Gastroesophageal sphincter (tissue), 4 donors: ENCODE measurements at places on chromosomes 11 and 22. TPM values are rescaled to one million over a fixed set of nuclear protein-coding genes. Genes with fewer than 3 reads are reported as not detected.
A peak's percentile ranks its signal among the peaks of the same experiment; 100 is the strongest.

- no peaks in the 10 kb centered on the region for H3K27me3 ChIP-seq
- H3K36me3 ChIP-seq: no peaks in the 10 kb centered on the region
- H3K4me3 ChIP-seq: no peak overlapping the region
- no peak overlapping the region for H3K27ac ChIP-seq
- H3K4me1 ChIP-seq: no peaks in the 10 kb centered on the region
Observed at GRCh38 chr11:104043678-104044239, 7.3 kb downstream of the DDI1 start.

- no peak for ATAC-seq
- peaks cover 10% of the 10 kb centered on the region for H3K4me1 ChIP-seq
- H3K27me3 ChIP-seq: peaks cover 8% of the 10 kb centered on the region
- H3K27ac ChIP-seq: no peak overlapping the region
- no peaks in the 10 kb centered on the region for H3K36me3 ChIP-seq
- H3K4me3 ChIP-seq: no peak overlapping the region
Observed at GRCh38 chr11:1916132-1916985, 3.1 kb upstream of the TNNT3 start.

- no peaks in the 10 kb centered on the region for H3K36me3 ChIP-seq
- peaks cover 27% of the 10 kb centered on the region for H3K4me1 ChIP-seq
- H3K27ac ChIP-seq: no peak overlapping the region
Observed at GRCh38 chr11:121665206-121665838, 212.6 kb upstream of the SORL1-AS1 start.

The OR4A16 gene
- total RNA-seq: not detected

The CCDC134 gene
- 4.0 TPM for total RNA-seq

DNA sequence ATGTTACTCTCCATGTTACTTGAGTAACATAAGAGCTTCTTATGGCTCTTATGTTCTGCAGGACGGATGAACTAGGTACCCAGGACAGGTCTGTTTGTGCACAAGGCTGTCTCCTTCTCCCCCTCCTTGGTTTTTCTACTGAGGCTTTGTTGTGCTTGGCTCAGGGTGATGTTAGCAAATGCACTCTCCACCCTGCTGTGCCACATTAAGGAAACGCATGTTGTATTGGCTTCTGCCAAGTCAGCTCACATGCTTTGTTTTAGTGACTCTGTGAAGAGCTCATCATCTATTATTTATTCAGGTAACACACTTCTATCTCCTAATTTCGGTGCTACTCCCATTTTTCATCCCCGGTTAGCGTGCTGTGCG lies 108.3 kb downstream of the PTPRJ start:
- H3K36me3 ChIP-seq: no peaks in the 10 kb centered on the region
- H3K27me3 ChIP-seq: peaks cover 13% of the 10 kb centered on the region
- no peak overlapping the region for H3K27ac ChIP-seq
- no peaks in the 10 kb centered on the region for H3K4me1 ChIP-seq

The OR8D2 gene
- total RNA-seq: not detected

DNA sequence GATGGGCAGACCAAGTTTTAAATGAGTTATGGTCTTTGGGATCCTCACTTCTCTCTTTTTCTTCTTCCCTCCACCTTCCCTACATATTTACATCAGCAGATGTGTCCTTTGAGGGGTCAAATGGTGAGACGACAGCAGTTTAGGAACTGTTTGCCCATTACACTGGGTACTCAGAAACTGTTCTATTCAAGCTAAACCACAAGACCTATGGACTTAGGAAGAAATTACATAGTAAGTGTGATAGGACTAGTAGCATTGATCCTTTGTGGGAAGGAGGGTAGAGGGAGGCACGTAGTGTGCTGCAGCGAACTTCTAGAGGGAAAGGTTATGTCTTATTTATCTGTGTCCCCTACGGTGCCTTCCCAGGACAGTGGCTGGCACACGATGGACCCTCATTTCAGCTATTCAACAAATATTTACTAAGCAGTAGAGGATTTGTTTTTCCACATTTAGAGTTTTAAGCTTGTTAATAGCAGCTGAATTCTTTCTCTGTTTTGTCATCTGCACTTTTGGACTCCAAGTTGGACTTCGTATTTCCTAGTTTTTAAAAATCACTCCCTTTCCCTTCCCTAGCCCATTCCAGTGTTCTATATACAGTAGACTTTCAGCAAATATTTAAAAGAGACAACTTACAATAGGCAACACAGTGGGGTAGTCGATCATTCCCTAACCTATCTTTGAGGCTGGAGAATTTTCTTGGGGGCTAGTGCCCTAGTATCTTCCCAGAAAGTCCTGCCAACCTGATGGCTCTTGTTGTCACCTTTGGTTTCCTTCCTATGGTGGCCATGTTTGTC lies 13.9 kb downstream of the FZD4 start:
- H3K36me3 ChIP-seq: peaks cover 9% of the 10 kb centered on the region
- no peak for ATAC-seq
- peaks cover 26% of the 10 kb centered on the region for H3K4me1 ChIP-seq
- no peaks in the 10 kb centered on the region for H3K27me3 ChIP-seq

DNA sequence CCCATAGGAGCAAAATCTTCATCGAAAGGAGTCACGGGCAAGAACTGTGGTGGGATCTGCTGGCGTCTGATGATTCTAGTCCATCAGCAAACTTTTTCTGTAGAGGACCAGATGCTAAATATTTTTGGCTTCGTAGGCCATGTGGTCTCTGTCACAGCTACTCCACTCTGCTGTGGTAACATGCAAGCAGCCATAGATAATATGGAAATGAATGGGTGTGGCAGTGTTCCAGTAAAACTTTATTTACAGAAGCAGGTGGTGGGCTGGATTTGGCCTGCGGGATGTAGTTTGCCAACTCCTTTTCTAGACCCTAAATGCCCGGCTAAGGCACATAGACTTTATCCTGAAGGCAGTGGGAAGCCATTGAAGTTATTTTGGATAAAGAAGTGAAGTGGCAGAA lies 32.9 kb downstream of the BMAL1 start:
- H3K27me3 ChIP-seq: no peaks in the 10 kb centered on the region
- H3K27ac ChIP-seq: no peak overlapping the region
- no peaks in the 10 kb centered on the region for H3K4me1 ChIP-seq
- ATAC-seq: no peak

DNA sequence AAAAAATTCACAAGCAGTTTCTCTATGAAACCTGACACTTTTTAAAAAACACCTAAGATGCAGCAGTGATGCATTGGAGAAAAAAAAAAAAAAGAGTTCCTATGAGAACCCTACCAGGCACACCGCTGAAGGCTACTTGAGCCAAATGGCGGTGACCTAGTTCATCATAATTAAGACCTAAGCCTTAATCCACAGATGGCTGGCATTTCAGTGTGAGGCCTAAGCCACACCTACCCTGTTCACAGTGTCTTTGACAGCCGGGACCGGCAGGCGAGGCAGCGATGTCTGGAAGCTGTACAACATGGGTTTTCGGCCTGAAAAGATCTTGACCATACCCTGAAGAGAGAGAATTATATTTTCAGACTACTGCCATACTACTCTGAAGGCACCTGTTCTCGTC lies 38.0 kb downstream of the CPT1A start:
- no peak for ATAC-seq
- H3K4me3 ChIP-seq: no peak overlapping the region
- H3K36me3 ChIP-seq: peaks cover under 1% of the 10 kb centered on the region
- no peaks in the 10 kb centered on the region for H3K27me3 ChIP-seq

The INS gene
- total RNA-seq: not detected

The DEUP1 gene
- not detected for total RNA-seq

DNA sequence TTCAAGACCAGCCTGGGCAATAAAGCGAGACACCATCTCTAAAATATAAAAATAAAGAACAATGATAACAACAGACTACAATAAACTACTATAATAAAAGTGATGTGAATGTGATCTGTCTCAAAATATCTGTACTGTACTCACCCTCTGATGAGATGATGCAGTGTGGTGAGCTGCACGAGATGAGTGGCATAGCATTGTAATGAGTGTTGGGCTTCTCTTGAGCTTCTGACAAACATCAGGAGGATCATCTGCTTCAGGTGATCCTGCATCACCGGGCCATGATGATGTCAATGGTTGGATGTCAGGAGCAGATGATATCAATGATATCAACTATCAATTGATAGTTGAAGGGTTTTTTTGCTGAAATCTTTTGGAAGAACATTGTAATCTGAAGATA lies 52.4 kb upstream of the INCENP start:
- ATAC-seq: no peak
- H3K27me3 ChIP-seq: no peaks in the 10 kb centered on the region
- no peaks in the 10 kb centered on the region for H3K36me3 ChIP-seq

GRCh38 chr22:25673713-25674112 lies 68.3 kb upstream of the MYO18B start:
- ATAC-seq: no peak
- no peaks in the 10 kb centered on the region for H3K27me3 ChIP-seq
- H3K36me3 ChIP-seq: peaks cover 6% of the 10 kb centered on the region
- no peaks in the 10 kb centered on the region for H3K4me1 ChIP-seq
- H3K27ac ChIP-seq: no peak overlapping the region

The MUC6 gene
- total RNA-seq: not detected

DNA sequence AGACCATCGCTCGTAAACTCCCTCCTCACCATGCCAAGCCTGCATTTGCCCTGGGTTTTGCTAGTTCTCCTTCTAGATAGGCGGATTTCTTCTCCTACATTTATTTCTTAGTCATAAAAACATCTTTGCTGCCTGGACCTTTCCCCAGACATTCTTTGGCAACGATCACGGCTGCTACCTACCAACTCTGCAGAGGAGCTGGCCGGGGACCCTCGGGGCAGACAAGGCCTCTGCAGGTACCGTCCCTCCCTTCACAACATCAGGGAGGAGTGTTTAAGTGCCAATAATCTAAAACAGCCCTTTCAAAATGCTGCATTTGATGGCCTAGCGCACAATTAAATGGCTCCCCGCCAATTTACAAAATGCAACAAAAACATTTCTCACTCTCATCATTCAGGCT lies 34.4 kb downstream of the BRD1 start:
- H3K4me1 ChIP-seq: no peaks in the 10 kb centered on the region
- H3K27me3 ChIP-seq: no peaks in the 10 kb centered on the region
- peak overlapping the region; percentile 66 for H3K27ac ChIP-seq
- ATAC-seq: no peak

The SLC7A4 gene
- 0.27 TPM for total RNA-seq

The DGAT2 gene
- total RNA-seq: 0.74 TPM

The PIK3C2A gene
- total RNA-seq: 80.5 TPM

- no peaks in the 10 kb centered on the region for H3K4me1 ChIP-seq
- no peak for ATAC-seq
- H3K4me3 ChIP-seq: no peak overlapping the region
- H3K36me3 ChIP-seq: no peaks in the 10 kb centered on the region
- H3K27me3 ChIP-seq: no peaks in the 10 kb centered on the region
Observed at GRCh38 chr11:93100211-93100610, 97.6 kb downstream of the SLC36A4 start.

DNA sequence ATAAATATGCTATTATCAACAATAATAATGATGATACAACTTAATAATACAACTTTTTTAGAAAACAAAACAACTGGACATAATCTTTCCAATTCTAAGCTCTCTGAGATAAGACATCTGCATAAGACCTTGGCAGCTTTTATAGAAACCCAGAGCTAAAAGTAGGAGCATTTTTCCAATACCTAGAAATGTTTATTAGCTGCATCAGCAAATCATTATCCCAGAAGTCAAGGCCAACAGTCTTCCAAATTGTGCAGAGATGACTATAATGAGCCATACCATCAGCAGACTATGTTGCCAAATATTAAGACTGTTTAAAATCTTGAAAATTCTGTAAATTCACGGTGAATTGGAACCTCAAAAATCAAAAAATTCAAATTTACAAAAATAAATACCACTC lies 30.3 kb downstream of the DCUN1D5 start:
- peaks cover 66% of the 10 kb centered on the region for H3K36me3 ChIP-seq
- no peaks in the 10 kb centered on the region for H3K4me1 ChIP-seq
- ATAC-seq: no peak

DNA sequence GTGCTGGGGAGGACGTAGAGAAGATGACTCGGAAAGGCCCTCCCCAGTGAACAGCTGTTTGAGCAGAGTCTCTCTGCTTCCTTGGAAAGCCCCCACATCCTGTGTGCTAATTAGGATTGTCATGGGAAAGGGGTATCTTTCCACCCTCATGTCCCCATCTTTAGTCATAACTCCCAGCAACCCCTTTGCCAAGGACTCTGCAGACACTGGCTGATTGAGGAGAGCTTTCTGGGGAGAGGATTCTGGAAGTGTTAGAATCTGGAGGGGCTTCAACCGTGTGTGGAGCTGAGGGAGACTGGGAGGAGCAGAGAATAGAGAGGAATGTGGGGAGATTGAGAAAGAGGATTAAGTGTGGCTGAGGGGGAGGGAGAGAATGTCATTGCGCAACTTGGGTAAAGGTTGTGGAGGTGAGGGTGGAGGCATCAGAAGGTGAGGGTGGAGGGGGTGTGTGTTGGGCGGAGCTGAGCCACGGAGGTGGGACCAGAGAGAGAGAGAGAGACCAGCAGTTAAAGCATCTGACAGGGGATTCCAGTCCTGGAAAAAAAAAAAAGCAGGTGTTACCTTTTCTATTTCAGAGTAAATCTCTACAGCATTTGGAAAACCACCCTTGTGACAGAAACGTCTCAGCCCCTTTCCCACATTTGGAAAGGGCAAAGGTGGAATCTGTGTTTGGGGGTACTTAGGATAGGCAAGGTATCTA lies 2.2 kb downstream of the DTX4 start:
- peak overlapping the region; percentile 73 for H3K4me3 ChIP-seq
- peak overlapping the region; percentile 73 for H3K27ac ChIP-seq
- peak; percentile 48 for ATAC-seq
- H3K36me3 ChIP-seq: no peaks in the 10 kb centered on the region

DNA sequence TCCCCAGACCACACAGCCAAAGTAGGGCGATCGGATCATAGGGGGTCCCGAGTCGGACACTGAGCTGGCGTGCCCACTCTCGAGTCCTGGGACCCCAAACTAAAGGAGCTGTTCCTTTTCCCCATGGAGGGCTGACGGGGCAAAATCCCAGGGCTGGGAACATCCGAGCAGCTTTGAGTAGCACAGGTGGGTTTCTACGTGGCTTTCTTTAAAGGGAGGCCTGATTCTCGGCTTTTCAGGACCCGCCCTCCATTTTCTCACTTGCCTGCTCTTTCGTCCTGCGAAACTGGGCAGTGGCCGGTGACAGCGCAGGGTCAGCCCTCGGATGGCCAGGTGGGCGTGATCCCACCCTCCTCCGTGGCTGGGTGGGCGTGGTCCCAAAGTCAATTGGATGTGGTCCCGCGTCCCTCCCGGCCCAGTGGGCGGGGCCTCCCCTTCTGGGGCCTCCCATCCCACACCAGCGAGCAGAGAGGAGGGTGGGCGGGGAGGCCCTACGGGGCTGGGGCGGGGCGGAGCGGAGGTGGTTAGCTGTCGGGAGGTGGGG lies 17.5 kb upstream of the TXNRD2 start:
- H3K27ac ChIP-seq: peak overlapping the region; percentile 82
- H3K27me3 ChIP-seq: no peaks in the 10 kb centered on the region
- no peaks in the 10 kb centered on the region for H3K36me3 ChIP-seq
- peak; percentile 82 for ATAC-seq
- H3K4me3 ChIP-seq: no peak overlapping the region
